ENCODE measurements at places on chromosomes 3 and 15.

DNA sequence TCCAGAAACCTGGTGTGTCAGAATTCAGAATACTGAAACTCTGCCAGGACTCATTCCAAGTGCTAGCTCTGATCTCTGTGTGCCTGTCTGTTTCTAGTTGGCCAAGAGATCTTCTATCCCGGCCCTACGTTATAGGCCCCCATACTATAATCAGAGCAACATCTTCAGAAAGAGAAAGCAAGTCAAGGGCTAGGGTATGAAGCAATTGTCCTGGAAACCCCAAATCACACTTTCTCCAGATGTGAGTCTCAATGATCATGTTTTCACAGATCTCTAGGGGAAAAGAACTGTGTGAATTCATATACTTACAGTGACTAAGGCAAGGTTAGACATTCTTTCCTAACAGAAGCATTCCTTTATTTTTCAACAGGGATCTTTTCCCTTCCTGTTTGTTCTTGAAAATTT is 309.7 kb downstream of the SLC9A9 start:
- DNase-seq: no peak

- no peak for DNase-seq
Observed at GRCh38 chr3:14989943-14990779, 42.8 kb downstream of the NR2C2 start.

DNA sequence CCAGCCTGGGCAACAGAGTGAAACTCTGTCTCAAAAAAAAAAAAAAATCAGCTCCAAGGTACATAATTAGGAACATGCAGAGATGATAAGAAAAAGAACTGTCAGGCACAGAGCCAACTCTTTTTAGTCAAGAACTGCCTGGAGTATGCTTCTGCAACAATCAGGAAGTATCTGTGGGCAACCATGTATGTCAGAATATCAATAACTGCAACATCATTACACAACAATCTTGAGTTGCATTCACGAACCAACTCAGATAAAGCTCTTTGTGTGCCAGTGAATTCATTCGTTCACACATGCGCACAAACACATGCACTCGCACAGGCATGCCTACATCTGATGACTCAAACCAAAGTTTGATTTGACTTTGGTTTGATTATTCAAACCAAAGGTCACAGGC is 32.1 kb downstream of the EFHB start:
- DNase-seq: no peak

GRCh38 chr15:77417602-77418001 is 2.3 kb downstream of the PEAK1 start:
- no peak for DNase-seq

GRCh38 chr15:27210176-27210575 is 239.2 kb downstream of the GABRG3 start:
- DNase-seq: no peak

- no peak for DNase-seq
Observed at GRCh38 chr3:14487086-14487485, 53.1 kb downstream of the GRIP2 start.

DNA sequence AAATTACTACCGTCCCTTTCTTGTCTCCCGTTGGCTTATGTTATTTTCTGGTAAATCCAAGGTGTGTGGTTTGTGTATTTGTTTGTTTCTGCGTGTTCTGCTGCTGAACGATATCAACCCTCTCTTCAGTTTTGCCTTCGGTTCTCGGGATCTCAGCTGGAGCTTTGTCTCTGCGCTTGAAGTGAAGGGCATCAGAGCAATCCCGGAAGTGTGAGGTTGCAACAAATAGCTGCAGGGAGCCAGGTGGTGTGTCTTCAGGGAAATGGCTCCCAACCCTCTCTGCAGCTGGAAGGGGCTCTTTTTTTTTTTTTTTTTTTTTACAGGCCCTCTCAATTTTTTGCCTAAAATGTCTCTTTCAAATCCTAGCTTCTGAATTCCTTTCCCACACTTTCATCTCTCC is 116.4 kb upstream of the RGMA start:
- no peak for DNase-seq

GRCh38 chr3:184578822-184579221 is 17.2 kb downstream of the EPHB3 start:
- DNase-seq: no peak

DNA sequence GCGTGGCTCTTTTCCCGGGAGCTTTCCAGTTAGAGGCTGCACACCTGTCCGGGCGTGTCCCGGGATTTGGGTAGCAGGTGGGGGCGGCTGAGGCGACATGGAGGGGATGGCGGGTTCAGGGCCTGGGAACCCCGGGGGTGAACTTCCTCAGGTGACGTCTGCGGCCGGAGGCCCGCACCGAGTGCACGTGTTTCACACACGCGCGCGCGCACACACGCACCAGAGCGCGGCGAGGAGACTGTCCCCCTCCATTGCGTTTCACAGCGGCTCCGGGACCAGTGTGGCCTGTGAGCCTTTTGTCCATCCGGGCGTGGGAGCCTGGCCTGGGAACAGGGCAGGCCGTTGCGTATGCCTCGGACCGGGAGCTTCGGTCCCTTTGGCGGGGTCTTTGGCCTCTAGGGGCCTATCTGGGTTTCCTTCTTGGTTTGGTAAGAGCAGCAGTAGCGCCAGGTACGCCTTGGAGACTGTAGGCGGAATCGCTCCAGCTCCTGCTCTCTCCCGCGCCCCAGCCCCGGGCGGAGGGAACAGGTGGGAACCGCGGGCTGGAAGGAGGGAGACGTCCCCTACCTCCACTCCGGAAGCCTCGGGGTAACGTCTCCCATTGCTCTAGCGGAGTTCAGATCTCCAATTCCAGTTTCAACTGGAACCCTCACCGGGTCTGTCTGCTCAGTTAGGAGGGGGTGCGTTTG is 220.0 kb downstream of the MEIS2 start:
- DNase-seq: no peak

DNA sequence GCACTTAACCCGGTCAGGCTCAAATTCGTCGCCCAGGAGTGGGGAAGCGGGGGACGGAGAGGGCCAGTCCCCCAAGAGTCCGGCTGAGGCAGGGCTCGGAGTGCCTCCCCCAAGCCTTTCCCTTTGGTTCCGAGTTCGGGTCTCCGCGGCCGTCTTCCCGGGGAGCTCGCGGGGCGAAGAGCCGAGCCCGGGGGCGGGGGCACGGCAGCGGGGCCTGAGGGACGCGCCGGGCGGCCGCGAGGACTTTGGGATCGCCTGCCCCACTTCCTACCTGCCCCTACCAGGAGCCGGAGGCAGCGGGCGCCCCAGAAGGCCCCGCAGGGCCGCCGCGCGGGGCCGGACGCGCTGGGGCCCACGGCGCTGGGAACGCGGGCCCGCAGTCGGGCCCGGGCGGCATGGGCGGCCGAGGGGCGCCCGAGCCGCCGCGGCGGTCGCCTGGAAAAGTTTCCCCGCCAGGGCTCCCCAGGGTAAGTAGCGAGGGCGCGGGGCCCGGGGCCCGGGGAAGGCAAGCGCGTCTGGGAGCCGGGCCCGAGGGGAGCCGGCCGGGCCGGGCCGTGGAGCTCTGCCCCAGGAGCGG is 2.8 kb downstream of the FURIN start:
- DNase-seq: no peak

DNA sequence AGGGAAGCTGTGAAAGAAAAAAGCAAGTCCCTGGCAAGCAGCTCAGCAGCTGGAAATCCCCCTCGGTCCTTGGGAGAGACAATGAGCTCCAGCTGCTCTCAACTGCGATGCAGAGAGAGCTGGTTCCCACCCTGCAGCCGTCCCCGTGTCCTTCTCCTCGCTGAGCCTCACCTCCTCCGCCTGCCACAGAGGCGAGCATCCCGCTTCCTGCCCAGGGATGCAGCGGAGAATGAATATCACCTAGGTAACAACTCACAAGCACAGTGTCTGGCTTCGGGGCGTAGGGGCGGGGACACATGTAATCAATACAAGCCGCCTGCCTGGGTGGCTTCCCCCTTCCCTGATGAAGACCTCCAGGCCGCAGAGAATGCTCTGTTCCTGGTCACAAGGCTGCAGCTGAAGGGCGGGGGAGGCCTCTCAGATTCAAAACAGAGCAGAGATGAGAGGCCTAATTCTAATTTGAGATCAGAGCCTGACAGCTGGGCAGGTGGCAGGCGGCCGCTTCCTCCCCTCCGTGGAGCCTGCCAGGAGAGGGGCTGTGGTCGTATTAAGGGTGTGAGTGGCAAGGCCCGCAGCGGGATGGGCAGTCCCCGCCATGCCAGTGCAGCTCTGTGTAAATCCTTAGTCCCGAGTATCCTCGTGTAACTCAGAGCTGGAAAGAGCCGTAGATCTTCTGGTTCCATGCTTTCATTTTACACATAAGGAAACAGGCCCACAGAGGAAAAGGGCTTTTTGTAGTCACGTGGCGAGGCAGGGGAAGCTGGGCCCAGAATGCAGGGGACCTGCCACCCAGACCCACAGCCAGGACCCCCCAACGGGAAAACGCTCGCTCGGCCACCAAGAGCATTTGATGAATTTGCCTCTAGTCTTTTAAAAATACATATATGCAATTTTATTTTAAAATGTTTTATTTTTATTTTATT is 24.3 kb downstream of the ZDHHC19 start:
- DNase-seq: no peak

GRCh38 chr15:41512940-41513505 is 604 bp downstream of the LTK start:
- DNase-seq: peak; percentile 25

- DNase-seq: no peak
Observed at GRCh38 chr15:67908756-67909155, 68.9 kb upstream of the RNU6-1 start.

DNA sequence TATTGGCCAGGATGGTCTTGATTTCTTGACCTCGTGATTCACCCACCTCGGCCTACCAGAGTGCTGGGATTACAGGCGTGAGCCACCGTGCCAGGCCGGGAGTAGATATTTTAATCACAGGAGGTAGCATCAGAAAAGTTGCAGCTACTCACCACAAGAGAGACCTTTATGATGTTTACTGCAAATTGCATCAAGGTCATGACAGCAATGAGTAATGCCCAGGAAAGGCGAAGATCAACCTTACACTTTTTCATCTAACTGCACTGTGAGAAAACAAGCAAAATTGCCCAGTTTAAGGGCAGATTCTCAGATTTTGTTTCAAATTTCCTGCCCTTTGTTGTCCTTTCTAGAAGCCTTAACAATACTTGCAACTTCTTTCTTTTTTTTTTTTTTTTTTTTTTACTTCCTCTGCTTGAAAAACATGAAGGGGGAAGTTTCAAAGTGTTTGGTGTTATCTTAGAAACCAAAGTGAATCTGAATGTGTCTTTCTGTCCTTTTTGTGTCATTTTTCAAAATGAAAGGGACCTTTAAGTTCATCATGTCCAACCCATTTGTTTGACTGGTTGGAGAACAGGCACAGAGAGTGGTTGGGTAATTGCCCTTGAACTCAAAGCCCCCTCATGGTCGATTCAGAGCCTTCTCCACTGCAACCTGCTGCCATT is 25.0 kb downstream of the TGFBR2 start:
- peak; percentile 23 for DNase-seq

GRCh38 chr15:82108489-82109078 is 62.8 kb upstream of the MEX3B start:
- peak; percentile 56 for DNase-seq

DNA sequence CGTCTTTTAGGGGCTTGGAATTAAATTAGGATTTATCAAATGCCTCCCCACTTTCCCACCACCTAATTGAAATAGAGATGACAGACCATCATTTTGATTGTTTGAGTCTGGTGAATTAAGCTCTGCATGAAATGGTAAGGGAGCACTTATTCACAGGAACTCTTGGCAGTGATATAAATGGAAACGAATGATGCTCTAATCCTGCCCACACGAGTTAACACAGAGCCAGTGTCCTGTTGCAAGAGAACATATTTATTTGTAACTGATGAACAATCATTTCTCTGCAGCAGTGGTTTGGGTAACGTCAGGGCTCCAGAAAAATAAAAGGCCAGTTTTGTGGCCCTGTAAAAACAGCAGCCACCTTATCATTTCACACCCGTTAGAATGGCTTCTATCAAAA is 163.3 kb downstream of the FEZF2 start:
- DNase-seq: no peak

DNA sequence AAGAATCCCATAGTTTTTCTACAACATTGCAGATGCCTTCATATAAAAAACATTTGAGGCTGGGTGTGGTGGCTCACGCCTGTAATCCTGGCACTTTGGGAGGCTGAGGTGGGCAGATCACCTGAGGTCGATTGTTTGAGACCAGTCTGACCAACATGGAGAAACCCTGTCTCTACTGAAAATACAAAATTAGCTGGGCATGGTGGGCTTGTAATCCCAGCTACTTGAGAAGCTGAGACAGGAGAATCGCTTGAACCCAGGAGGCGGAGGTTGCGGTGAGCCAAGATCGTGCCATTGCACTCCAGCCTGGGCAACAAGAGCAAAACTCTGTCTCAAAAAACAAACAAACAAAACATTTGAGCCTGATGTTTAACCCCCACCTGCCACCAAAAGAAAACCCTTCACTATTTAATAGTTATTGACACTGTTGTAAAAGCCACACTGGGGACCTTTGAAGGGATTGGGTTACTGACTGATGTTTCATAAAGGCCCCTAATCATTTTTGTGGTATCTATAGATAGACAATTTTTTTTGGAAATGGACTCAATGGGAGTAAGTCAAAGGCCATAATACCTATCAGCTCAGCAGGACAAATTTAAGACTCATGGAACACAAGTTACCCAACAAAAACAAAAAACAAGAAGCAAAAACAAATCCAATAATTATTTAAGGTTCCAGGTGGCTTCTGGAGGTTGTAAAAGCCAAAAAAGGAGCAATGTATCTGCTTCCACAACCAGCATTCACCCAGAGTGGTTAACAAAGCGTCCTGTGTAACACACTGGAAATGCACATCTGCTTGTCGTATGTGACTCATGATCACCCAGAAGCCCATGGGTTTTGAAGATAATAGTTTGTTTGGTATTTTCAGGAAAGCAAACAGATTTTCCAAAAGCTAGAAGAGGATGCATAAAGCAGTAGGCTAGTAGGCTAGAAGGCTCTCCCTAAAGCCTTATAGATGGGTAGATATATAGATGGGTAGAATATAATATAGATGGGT is 41.2 kb downstream of the CDCP1 start:
- no peak for DNase-seq

GRCh38 chr15:25543196-25543595 is 104.4 kb upstream of the UBE3A start:
- no peak for DNase-seq

DNA sequence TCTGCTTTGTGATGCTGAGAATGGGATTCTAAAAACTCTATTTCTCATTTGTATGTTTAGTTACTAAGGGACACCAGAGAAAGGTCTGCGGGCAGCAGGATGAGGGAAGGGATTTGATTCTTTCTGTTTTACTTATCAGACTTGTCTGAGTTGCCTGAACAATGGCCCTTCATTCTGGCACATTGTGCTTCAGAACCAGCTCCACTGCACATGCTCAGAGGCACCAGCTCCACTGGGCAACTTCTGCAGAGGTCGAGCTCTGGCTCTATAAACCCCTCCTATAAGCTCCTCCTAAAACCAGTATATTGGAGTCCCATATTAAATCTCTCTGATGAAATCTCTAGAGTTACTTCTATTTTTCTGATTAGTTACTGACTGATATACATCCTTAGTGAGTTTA is 453.2 kb upstream of the CDIN1 start:
- no peak for DNase-seq

DNA sequence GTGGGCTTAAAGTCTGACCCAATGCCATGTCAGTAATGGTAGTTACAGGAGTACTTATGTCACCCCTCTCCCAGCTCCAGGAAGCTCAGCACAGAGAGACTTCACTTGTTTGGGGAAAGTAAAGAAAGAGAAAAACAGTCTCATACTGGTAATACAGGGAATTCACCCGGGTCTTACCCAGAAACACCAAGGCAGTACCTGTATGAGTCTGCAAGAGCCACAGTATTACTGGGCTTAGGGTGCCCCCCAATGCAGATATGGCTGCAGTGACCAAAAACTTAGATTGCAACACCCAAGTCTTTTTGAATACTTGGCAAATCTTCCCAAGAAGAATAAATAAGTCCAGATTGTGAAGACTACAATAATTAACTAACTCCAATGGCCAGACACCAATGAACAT is 622.1 kb downstream of the IGSF11 start:
- no peak for DNase-seq

Data from T-helper 9 cell (primary cell).